ENCODE measurements at places on chromosomes 6 and 20.

DNA sequence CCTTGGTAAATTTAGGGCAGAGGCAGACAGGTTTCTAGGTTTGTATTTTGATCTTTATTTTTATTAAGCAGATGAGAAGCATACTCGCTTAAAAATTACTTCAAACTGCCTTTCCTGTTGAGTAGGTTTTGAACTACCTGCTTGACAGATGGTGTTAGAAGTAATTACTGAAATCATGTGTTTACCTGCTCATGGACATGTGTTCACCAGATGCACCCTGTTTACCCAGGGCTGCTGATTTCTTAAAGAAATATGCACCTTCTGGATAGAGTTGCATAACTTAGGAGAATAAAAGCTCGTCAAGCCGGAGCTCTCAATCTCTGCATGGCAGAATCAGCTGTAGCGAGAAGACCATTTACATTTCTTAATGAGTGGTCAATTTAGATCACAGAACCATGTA, 165.1 kb downstream of the CDKAL1 start:
- no peak for DNase-seq

GRCh38 chr6:113461153-113461932, 395.8 kb upstream of the MARCKS start:
- DNase-seq, result no peak

GRCh38 chr6:22300273-22300998, 3.6 kb upstream of the PRL start:
- DNase-seq, result no peak

- DNase-seq, result no peak
These were observed 762 bp upstream of the TCEA2 start for GRCh38 chr20:64062276-64062595.

- no peak for DNase-seq
These were observed 213.9 kb upstream of the JARID2 start for GRCh38 chr6:15032015-15032414.

DNA sequence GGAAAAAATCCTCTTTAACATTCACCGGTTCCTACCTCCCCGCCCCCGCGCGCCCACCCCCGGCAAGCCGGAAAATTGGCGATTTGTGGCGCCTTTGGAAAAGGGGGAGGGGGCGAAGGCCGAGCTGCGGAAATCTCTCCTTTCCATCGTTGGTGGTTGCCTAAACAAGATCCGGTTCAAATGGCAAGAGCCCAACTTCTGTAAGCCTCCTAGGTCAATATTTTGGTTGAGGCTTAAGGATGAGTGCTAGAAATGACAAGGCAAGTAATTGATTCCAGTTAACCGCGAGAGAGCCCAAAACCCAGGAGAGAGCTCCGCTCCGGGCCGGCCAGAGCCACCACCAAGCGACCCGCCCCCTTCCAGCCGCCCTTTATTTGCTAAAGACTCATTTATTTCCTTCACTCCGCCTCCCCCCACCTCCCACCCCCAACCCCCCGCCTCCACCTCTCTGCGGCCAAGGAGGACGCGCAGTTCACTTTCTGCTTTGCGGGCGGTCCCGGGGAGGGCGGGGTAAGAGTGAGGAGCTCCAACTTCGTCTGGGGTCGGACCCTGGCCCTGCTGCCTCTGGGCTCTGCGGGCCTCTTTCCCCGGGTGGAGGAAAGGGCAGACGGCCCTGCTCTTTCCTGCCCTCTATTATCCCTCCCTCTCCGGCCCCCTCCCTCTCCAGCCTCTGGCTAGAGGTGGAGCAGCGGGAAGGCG, 838 bp upstream of the NKX2-2 start:
- no peak for DNase-seq

- DNase-seq, result no peak
These were observed 24.8 kb upstream of the CCND3 start for GRCh38 chr6:41966214-41966920.

DNA sequence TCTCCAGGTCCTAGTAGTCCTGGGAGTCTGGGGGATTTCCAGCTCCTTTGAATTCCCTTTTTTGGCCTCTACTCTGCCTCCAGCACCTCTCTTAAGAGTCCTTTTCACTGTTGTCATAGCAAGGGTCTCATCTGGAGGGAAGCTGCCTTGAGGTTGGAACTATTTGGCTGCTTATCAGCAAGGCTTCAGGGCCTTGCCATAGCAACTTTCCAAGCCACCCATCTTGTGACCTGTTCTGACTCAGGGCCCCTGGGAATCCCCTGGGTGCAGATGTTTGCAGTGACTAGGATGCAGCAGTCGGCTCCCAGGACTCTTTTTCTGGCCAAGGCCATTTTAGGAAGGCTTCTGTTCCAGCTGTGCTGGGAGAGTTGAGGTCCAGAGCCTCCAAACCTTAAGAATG, 12.4 kb downstream of the PKIG start:
- peak; percentile 29 for DNase-seq

DNA sequence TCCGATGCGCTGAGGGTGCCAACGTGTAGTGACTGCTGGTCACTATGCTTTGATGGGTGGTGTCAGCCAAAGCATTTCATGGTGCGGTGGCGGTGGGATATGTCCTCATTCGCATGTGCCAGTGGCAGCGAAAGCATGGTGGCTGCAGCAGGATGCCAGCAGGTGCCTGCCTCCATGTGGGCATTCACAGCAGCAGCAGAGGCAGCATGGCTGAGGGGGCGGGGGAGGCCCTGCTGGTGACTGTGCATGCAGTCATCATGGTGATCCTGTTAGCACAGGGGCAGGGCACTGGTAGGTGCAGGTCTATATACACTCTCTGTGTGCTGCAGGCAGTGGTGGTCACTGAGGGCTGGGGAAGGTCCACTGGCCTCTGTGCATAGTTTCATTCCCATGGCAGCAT, 22.0 kb downstream of the FIG4 start:
- DNase-seq, result no peak

- DNase-seq, result no peak
These were observed 16.8 kb downstream of the CEP250 start for GRCh38 chr20:35472209-35472608.

DNA sequence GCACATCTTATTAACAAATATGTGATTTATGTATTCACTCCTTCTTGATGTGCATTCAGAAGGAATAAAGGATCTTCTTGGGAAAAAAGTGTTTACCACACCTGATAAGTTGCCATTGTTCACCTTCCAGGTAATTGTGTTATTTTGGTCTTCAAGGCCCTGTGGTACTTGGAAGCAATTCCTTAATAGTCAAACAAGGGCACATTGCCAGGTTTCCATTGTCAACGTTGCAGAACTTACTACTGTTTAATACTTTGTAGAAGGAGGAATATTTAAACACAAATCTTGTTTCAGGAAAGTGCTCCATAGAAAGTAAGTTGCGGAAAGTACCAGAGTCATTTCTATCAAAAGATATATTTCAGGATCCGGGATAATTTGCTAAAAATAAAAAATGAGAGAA, 129.5 kb upstream of the SGK1 start:
- no peak for DNase-seq

- no peak for DNase-seq
These were observed 11.2 kb downstream of the BCL2L1 start for GRCh38 chr20:31711179-31712111.

DNA sequence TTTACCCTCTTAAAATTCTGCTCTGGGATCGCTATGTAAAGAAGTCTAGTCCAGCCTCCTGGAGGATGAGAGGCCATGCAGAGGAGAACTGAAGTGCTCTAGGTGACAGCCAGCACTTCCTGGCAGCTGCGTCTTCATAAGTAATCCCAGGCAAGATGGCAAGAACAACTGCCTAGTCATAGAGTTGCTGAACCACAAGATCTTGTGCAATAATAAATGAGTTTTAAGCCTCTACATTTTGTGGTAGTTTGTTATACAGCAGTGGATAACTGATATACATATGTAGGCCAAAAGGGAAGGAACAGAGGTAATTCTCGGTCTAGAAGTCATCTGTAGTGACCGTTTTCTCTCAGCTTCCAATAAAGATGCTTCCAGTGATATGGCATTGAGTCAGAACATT, 103.8 kb upstream of the FLRT3 start:
- DNase-seq, result no peak

DNA sequence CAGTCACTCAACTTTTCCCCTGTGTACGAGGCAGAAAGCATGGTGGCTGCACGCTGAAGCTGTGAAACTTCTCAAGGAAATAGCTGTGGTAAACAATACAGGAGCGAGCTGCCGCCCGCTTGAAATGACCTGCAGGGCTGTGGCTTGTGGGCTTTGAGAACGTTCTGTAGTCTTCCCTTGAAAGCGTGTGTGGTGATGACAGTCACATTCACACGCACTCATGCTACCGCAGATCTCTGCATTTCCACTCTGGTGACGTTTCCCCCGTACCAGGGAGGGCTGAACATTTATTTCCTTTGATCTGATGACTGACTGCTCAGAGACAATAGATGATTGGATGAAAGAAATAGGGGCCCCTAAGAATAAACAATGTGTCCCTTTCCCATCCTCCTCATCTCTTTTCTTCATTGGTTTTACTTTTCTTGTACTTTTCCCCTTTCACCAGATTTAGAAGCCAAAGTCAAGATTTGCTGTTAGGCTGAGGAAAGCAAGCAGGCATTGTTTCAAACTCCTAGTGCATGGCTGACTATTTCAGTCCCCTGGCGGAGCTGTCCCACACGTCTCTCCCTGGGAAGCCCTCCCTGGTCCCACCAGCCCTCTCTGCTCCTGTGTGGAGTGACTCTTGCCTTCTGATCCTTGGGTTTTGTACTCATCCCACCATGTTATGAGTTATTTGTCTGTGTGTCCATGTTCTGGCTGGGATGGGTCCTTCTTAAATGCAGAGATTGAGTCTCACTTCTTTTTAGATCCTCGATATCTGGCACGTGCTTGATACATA, 3.9 kb downstream of the SYTL3 start:
- peak; percentile 95 for DNase-seq

DNA sequence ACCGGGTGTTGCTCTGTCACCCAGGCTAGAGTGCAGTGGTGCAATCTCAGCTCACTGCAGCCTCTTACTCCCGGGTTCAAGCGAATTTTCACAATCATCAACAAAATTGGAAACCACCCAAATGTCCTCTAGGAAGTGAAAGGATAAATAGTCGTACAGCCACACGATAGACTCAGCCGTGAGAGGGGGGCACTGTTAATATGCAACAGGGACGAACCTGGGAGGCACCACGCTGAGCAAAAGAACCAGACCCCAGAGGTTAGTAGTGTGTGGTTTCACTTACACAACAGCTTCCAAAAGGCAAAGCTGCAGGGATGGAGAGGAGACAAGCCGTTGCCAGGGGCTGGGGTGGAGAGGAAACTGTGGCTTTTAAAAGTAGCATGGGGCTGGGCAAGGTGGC, 30.1 kb upstream of the NTSR1 start:
- DNase-seq, result no peak

- no peak for DNase-seq
These were observed 7.4 kb downstream of the TBP start for GRCh38 chr6:170561555-170561954.

DNA sequence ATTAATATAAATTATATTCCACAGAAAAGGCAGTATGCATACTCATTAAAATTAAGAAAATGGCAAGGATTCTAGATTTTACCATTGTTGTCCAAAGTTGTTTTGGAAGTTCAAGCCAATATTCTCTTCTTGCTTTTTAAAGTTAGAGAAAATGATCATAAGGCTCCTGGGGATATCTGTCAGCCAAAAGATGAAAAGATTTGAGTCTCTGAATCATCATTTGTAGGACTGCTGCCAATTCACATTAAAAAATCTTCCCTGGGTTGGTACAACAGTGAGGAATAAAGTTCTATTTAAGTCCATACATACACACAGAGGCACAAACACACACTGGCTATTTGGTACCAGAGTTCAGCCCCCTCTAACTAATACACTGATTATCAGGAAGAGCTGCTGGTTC, 620.1 kb downstream of the COL12A1 start:
- DNase-seq, result no peak

DNA sequence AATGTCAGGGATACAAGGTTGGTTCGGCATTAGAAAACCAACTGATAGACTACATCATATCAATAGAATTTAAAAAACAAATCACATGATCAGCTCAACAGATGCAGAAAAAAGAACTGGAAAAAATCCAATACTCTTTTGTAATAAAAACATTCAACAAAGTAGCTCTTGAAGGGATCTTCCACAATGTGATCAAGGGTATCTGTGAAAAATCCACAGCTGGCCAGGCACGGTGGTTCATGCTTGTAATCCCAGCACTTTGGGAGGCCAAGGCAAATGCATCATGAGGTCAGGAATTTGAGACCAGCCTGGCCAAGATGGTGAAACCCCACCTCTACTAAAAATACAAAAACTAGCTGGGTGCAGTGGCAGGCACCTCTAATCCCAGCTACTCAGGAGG, 63.1 kb downstream of the ASCC3 start:
- DNase-seq, result no peak

- DNase-seq, result no peak
These were observed 29.4 kb downstream of the MARCKS start for GRCh38 chr6:113886512-113886911.

- no peak for DNase-seq
These were observed 620.8 kb downstream of the RFPL4B start for GRCh38 chr6:112967974-112968373.

DNA sequence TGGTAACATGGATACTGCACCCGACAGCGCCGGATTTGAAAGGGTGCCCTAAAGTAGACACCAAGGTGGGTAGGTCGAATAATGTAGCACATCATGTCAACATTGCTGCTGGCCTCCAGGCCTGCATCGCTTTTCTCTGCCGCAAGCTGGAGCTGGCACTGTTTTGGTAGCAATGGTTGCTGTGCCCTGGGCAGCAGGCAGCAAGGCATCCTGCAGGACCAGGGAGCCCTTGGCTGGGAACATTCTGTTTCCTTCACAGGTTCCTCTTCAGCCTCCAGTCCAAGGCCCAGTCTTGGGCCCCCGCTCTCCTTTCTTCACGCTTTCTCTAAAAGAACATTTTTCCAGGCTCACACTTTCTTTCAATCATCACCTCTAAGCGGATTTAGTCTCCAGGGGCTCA, 365.8 kb upstream of the JARID2 start:
- DNase-seq, result no peak

- no peak for DNase-seq
These were observed 28.8 kb downstream of the RIOK1 start for GRCh38 chr6:7418238-7418905.

DNA sequence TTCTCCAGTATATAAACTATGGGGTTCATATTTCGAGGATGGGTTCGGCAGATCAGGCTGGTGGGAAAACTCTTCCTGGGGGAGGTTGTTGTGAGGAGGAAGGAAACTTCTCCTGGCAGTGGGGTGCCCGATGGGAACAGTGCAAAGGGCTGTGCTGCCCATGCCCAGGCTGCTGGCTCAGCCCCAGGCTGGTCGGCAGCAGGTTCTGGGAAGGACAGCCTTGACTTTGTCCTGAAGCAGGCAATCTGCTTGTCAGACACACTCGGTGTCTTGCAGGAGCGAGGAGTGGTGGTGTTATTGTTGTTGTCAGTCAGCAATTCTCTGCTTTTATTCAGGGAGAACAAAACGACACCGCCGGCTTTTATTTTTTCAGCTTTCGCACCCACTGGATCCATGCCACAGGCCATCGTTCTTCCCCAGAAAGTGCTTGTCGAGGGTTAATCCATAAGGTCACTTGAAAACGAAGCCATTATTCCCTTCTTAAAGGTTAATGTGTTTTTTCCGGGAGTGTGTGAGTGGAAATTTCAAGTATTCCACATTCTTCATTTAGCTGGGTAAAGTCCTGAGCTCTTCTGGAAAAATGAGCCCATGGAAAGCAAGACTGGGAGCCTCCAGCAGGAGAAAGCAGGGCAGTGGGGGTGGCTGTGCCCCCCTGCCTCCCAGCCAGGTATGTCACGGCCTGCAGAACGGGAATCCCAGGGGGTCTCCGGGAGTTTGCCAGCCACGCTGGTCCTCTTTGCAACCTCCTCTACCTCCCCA, 57.0 kb upstream of the STX16 start:
- no peak for DNase-seq

Measured in activated CD4-positive, alpha-beta T cell treated with anti-CD3 and anti-CD28 coated beads, Interleukin-2, Interleukin-6, amounts not matched to agents 100 ng/mL and 50 ng/mL, durations not matched to agents 16 hours and 8 hours (primary cell).